ENCODE measurements at places on chromosomes 5 and 9.

- DNase-seq, result no peak
Observed at GRCh38 chr9:5178126-5178805, 7.2 kb downstream of the INSL6 start.

DNA sequence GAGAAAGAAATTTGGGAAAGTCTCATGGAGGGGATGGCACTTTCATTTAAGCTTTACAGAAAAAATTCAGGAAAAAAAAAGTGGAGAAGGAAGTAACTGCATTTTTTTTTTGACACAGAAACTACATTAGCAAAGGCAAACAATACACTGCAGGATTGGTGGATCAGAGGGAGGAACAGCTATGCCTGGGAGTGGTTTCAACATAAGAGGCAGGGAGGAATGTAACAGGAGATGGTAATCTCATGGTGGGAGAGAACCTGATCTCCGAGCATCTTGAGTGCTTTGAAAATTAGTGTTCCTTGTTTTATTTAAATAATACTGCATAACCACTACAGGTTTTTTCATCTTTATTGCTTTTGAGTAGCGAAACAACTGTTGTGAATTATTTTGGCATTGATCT lies 249.4 kb downstream of the FAM170A start:
- DNase-seq, result no peak

DNA sequence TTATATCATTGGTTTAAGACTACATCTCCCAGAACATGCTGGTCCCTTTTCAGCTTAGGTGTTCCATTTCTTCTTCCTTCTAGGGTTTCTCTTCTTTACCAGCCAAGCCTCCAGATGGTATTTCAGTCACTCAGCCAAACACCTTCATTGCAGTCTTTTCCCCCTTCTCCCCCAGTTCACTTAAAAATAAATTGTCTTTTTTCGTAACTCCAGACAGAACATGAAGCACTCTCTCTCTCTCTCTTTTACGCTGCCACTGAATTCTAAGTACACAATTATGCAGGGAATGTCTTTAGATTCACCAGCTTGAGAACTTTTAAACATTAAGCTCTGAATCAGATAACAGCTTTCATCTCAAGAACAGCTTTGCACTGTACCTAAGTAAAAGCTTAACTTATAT lies 419.7 kb upstream of the BRINP1 start:
- no peak for DNase-seq

GRCh38 chr5:114101153-114101552 lies 260.7 kb upstream of the KCNN2 start:
- no peak for DNase-seq

- DNase-seq, result no peak
Observed at GRCh38 chr5:119274767-119275130, 81.1 kb upstream of the TNFAIP8 start.

DNA sequence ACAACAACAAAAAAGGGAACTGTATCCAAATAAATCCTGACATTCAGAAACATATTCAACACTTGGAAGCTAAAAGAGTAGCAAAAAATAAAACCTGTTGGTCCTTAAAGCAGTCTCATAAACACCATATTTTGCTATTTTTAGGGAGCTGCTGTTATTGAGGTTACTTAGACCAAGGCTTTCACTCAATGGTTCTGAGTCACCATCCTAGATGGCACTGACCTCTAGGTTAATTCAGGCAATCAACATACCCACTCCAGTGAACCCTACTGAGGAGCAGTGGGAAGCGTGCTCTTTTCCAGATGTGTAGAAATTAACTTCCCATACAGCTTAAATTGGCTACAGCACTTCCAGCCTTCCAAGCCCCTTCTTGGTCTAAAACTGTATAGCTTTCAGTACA lies 5.2 kb downstream of the GNAQ start:
- DNase-seq, result no peak

GRCh38 chr5:39073767-39074016 lies 507 bp downstream of the RICTOR start:
- no peak for DNase-seq

DNA sequence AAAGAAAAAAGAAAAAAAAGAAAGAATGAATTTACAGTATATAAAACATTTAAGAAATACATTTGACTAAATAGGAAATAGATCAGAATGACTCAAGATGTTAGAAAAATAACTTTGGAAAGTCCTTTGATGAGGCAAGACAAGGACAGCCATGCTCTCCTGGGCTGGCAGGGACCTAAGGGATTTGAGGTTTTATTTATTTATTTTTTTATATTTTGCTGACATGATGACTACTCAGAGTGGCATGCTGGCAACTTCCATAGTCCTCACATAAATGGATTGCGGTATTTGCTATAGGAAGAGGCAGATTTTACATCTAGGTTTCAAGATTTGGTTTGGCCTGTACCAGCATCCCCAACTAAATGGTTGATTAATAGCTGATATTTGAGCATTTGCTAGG lies 17.7 kb downstream of the SLC28A3 start:
- no peak for DNase-seq

DNA sequence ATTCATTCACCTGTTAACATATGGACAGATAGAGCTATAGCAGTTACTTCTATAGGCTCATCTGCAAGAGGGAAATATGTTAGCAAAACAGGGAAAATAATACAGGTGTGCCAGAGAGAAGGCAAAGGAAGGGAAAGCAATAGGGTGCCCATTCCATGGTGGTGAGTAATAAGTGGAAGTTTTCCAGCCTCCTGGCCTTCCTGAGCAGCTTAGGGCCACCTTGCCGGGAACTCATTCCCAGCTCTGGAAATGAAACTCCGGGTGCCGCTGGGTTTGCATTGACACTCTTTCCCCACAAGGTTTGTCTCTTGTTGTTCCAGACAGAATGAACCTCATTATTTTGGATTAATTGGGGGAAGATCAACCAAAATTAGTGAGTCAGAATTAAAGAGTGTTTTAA lies 58.4 kb downstream of the SLC1A3 start:
- DNase-seq, result no peak

GRCh38 chr9:16726718-16727451 lies 143.6 kb downstream of the BNC2 start:
- no peak for DNase-seq

All from stimulated activated CD4-positive, alpha-beta T cell treated with anti-CD3 and anti-CD28 coated beads, Interleukin-4, amount 100 ng/mL, for 48 hours (primary cell).